AG08396 (cell line): ENCODE measurements at places on chromosomes 3 and 15.

- no peak for DNase-seq
Observed at GRCh38 chr3:183563536-183563874, 8.0 kb upstream of the KLHL6 start.

- no peak for DNase-seq
Observed at GRCh38 chr15:78365917-78366316, 25.8 kb downstream of the CRABP1 start.

DNA sequence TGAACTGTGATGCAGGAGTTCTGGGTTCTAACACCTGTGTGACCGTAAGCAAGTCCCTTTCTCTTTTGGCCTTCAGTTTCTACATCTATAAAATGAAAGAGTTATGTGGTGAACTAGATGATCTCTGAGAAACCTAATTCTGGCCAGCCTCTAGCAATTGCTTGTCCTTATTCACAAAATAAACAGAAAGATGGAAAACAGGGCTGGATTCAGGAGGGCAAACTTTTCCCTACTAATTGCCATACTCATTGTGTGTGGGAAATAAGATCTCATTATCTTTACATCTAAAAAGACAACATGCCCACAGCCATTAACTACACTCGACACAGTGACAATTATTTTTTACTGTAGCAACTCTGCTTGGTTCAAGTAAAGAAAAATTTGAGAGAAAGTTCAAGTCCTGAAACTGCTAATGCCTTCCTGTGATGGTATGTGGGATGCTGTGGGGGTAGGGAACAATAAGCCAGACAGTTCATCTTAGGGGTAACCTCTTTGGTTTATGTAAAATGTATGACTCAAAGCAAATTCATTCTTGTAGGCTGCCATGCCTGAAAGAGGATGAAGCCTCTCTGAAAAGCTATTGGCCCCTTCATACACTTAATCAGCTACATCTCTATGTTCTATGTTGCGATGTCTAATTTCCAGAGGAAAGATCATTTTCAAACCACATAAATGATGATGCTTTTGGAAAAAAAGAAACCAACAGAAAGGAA is 177.6 kb upstream of the BCL6 start:
- peak; percentile 23 for DNase-seq

DNA sequence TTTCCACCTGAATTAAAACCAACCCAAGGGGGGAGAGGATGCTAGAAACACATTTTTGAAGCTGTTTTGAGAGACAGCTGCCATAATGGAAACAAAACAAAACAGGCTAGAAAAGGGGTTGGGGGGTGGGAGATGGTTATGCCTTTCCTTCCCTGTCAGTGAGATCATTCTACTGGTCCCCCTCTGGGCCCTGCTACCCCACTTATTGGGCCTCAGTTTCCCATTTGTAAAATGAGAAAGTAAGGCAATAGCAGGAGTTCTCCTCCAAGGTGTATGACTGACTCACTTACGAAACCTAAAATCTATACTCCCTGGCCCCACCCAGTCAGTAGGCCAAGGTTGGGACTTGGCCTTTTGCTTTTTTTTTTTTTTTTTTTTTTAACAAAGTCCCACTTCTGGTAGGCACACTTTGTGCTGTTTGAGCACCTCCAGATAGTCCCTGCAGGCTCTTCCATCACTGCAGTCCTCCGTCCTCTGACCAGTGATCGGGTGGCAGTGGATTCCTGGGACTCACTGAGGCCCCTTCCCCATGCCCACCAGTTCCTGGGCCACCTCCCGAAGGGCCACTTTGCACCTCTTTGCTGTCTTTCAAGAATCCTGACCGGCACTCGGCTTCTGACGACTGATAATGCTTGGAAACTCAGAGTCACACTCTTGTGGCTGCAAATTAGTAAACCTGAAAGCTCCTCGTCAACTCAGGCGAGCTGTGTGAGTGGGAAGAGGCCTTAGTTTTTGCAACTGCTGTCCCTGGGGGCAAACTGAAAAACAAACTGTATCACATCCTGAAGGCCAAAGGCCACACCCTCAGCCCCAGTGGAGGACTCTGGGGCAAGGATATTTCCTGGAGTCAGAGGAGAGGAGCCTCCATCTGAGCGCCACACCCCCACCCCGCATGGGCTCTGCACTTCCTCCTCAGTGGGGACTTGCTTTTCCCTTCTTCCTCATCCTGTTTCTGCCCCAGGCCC is 6.7 kb upstream of the PSTPIP1 start:
- DNase-seq = no peak

DNA sequence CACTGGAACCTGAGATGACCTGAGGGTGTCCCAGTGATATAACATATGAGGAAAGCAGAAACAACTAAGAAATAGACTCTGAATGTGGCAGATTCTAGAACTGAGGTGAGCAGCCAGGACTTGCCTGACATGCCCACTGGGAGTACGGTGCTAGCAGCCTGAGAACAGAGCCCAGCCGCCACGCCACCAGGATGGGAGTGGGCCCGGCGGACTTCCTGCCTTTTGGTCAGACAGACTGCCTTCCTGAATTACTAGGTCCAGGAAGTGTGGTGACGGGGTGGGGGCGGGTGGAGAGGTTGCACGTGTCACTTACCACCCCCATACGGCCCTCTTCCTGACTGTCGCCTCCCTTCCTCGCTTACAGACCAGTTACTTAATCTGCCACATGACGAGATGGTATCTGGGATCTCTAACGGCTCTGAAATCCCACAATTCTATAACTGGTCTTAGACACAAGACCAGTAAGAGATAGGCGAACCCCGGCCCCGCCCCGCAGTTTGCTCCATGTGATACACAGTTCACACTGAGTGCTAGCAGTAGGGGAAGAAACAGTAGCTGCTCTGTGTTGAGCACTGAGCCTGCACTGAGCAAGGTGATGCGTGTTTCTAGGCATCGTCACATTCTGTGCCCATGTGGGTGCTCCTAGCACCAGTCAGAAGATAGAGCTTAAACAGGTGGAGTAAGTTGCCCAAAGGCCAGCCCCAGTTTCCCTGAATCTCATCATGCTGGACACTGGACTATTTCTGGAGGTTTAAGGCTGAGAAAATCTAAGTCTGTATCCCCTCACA is 95.7 kb downstream of the CPN2 start:
- no peak for DNase-seq

GRCh38 chr3:183500319-183500718 is 55.2 kb downstream of the KLHL6 start:
- DNase-seq = no peak

DNA sequence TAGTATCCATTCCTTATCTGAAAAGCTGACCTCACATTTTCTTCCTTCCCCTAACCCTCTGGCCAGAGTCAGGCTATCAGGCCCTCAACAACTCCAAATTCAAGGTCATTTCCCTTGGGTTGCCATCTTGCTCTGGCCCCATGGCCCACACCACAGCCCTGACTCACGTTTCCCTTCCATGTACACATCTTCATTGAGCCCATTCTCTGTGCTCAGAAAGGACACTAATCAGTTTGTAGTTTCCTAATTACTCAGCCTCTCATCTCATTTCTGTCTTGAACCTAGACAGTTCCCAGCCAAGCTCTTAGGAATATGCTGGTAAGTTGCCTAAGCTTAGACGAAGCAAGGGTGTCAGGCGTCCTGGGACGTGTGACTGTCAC is 14.9 kb downstream of the TGM5 start:
- DNase-seq = no peak

DNA sequence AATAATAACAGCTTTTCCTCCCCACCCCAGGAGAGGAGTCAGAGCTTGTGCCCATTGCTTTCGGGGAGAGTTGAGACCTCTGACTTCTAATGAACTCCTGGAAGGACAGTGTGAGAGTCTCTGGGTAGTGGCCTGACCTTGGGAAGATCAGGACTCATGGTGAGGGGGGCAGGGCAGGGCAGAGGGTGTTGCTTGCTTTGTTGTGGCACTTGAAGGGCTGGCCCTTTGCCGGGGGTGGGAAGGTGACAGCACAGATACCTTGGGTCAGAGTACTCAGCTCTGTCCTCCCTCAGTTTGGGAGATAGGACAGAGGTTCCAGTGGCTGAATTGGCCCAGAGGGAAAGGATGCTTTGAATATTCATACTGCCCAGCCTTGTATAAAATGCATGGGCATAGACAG is 15.8 kb downstream of the RBP2 start:
- no peak for DNase-seq

- DNase-seq = peak; percentile 17
Observed at GRCh38 chr3:107574650-107575049, 51.9 kb downstream of the BBX start.

GRCh38 chr15:37581866-37582532 is 352.4 kb upstream of the TMCO5A start:
- DNase-seq = no peak

GRCh38 chr3:4494895-4495264 is 1.7 kb downstream of the ITPR1 start:
- no peak for DNase-seq

DNA sequence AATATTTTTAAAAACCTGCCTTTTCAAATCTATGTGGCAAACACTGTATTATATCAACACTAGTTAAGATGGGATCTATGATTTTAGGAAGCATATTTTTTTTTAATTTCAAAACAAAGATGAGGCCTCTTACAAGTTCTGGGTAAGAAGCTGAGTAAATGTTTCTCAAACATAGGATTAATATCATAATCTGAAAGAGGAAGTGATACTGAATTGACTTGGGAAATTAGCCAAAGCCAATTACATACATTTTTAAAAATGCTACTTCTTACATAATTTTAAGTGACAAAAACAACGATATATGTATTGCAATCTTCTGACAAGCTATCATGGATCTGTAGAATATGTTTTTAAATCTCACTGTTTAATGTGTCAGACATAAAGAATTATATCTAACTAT is 135.1 kb upstream of the UBP1 start:
- DNase-seq = no peak

- peak; percentile 51 for DNase-seq
Observed at GRCh38 chr3:56783644-56784447, 17.9 kb downstream of the ARHGEF3 start.

DNA sequence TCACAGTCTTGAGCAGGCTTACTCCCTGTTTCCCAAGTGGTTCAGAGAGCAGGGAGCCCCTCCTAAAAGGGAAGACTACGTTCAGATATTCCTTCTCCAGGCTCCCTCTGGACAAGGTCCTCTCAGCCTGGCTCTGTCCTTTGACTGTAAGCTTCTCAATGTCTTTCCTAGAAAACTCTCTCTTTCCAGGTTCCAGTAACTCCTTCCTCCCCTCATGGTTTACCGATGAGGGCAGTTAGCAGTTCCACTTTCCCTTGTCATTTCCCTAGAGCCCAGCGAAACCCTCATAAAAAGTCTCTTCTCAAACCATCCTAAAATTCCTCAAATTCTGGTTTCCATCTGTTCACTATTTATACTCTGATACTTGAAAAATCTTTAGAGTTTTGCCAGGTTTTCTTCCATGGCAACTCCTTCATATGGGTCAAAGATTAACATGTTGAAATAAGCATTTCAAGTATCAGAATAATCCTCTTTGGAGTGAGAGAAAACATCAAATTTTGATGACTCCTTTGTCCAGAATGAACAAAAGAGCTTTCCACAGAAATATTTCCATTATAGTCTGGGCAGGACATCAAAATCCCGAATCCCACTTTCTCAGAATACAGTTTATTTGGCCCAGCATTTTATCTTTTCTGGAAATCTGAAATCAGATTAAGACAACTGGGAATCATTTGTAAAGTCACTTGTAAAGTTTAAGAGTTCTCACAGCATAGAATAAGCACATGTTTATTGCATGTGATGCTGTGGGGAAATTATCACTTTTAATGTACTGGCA is 599.4 kb downstream of the UNC13C start:
- no peak for DNase-seq

DNA sequence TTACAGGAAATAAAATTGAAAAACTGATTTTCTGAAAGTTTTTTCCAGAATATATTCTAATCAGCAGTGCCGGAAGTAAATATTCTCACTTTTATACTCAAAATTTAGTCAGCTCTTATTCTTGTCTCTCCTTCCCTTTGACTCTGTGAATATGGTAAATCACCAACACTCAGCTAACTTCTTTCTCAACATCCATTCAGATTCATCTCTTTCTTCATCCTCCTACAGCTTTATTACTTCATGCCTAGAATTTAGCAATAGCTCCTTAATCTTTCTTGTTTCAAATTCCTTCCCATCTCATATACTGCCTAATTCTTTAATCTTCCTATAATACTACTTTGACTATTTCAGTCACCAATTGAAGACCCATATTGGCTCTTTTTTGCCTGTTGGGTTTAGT is 67.9 kb downstream of the FGF7 start:
- DNase-seq = no peak

GRCh38 chr15:92377083-92377789 is 16.4 kb upstream of the ST8SIA2 start:
- DNase-seq = no peak

DNA sequence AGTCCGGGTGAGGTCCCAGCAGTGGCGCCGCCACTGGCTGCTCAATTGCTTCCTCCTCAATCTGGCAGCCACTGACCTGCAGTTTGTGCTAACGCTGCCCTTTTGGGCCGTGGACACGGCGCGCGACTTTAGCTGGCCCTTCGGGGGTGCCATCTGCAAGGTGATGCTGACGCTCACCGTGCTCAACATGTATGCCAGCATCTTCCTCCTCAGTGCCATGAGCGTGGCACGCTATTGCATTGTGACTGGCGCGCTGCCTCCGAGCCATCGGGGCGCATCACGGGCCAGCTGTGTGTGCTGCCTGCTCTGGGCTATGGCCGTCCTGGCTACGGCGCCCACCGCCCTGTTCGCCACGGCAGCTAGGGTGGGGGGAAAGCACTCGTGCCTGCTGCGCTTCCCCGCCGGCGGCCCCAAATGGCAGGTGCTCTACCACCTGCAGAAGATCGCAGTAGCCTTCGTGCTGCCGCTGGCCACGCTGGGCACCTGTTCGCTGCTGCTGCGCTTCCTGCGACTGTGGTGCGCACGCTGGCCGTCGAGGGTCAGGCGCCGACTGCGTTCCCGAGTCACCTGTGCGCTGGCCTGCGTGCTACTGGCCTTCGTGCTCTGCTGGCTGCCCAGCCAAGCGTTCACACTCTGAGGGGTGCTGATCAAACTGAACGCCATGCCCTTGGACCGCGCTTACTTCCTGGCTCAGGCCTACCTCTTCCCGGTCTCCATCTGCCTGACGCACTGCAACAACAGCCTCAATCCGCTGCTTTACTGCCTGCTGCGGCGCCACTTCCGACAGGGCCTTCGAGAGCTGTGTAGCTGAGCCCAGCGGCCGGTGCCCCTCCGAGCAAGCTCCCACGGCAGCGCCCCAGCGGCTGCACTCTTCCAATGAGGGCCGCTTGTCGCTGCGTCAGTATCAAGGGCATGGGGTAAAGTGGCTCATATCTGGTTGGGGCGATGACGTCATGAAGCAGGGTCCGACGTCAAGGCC is 20.3 kb upstream of the ADAMTS7 start:
- DNase-seq = no peak

GRCh38 chr3:147521646-147522045 is 112.5 kb downstream of the ZIC1 start:
- peak; percentile 3 for DNase-seq
